ENCODE measurements at places on chromosomes 6 and 20.

- DNase-seq: no peak
Observed at GRCh38 chr6:71509191-71510005, 220.8 kb downstream of the OGFRL1 start.

GRCh38 chr20:47861116-47861515 is 75.8 kb upstream of the SULF2 start:
- no peak for DNase-seq

GRCh38 chr6:143158113-143158581 is 97.5 kb downstream of the AIG1 start:
- DNase-seq: no peak

DNA sequence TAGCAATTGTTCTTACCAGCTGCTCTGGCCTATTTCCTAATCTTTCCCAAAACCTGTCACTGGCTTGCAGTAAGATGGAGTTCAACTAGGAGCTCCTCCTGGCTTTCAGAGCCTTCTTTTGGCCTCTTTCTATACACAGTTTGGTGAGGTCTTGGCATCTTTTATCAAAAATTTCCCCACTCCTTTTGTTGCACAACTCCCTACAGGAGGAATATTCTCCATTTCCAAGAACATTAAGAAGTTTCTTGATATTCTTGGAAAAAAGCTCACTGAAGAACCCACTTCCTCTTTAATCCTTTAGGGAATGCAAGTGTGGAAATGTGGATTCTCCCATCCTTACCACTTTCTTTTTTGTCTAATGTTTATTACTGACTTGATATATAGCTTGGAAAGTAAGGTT is 171.3 kb upstream of the KCNK16 start:
- no peak for DNase-seq

DNA sequence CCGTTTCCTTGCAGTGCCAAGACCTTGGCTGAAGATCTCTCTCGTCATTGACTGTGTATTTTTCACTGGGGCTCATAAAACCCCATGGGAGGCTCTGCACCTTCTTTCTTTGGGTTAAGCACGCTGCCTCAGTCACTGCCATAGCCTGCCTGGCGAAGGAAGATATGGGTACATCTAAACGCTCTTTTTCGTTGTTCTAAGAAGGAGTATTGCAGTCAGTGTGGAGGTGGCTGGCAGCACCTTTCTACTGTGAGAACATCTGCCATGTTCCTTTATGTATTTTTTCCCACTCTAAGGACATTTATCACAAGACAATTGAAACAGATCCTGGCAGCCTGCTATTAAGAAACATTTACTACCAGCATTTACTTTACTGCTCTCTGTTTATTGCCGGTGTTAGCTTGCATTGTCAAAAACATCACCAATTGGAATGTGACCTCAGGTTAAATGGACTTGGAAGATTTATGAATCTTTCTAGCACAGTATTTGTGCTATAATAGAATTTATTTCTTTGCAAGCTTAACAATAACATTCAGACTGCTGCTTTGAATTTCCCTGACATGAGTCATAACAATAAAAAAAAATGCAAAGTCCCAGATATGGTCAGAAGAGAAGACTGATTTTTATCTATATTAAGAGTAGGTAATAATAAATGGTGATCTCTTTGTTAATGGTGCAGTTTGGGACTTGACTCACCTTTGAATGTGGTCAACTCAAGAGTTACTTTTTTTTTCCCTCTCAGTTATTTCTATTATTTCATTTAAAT is 62.2 kb upstream of the CLDN20 start:
- no peak for DNase-seq

- no peak for DNase-seq
Observed at GRCh38 chr6:127996925-127997324, 96.1 kb upstream of the THEMIS start.

GRCh38 chr6:103356531-103356930 is 1503.2 kb downstream of the HACE1 start:
- no peak for DNase-seq

GRCh38 chr6:90982051-90982450 is 395.2 kb upstream of the MAP3K7 start:
- DNase-seq: no peak

GRCh38 chr20:25273046-25273445 is 25.2 kb downstream of the PYGB start:
- no peak for DNase-seq

DNA sequence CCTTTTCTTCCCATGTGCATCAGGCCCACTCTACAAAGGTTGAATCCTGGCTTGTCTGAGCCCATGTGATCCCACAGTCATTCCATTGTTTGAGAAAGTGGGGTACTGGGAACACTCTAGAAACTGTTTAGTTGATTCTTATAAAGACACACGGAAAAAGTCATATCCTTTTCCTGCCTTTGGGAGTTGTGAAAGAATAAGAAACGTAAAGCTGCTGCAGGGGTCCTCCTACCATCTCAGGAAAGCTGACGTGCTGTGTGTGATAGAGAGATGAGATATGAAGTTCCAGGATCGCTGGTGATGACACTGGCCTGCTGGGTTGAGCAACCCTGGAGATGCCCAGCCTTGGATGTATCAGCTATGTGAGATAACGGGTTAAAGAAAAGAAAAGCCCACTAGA is 21.3 kb upstream of the HLA-DRB5 start:
- no peak for DNase-seq

DNA sequence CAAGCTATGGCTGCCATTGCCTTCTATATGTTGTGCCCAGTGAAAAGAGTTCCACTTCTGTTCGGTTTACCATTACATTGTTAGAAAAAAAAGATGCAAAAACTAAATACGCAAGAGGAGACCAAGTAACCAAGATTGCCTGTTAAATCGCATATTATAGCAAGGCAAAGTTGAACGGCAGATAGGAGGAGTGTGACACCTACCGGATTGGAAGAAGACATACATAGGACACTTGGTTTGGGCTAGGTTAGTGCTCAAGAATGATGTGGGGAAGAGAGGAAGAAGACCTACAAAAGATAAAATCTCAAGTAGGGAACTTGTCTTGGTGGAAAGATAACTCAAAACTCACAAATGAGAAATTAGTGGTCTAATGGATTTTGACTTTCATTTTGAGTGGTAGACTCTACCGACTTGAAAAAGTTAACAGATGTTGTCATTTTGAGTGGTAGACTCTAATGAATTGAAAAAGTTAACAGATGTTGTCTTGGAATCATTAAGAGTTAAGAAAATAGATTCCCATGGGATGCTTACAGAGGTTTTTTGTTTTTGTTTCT is 95.5 kb downstream of the F13A1 start:
- DNase-seq: no peak

GRCh38 chr20:36017048-36017951 is 48.9 kb downstream of the CNBD2 start:
- no peak for DNase-seq

- peak; percentile 64 for DNase-seq
Observed at GRCh38 chr6:26021001-26021349, 58.4 kb downstream of the TRIM38 start.

- DNase-seq: no peak
Observed at GRCh38 chr6:119575721-119576120, 226.2 kb upstream of the MAN1A1 start.

DNA sequence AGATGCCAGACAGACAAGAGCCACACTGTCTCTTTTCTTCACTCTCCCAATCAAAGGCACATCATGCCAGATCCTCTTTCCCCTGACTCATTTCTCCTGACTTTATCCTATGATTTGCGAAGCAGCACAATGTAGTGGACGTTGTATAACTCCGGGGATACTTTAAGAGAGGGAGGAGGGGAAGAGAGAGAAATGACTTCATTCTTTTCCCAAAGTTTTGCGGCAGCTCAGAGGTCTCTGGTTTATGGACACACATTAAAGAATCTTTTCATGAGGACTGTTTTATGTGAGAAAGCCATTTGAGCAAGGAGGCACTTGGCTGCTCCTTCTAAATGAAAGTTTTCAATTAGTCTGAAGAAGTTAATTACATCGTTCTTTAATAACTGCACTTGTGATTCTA is 75.1 kb upstream of the MC3R start:
- DNase-seq: no peak

- peak; percentile 8 for DNase-seq
Observed at GRCh38 chr20:41701588-41702348, 83.6 kb upstream of the CHD6 start.

GRCh38 chr6:142384519-142385254 is 82.9 kb downstream of the ADGRG6 start:
- no peak for DNase-seq

DNA sequence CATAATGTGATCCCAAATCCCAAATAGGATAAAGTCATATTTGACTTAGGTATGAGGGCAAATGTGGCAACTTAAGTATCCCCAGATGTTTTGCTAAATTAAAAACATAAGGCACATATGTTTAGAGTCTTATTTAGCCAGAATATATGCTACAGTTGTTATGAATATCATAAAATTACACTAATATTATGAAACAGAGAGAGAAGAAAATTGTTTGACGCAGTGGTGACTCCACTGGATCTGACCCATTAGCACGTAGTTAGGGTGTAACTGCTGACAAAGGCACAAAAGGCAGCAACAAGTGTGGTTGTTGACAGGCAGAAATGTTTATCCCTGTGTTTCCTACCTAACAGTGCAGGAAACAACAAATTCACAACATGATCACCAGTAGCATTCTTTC is 152.4 kb upstream of the THBS2 start:
- DNase-seq: no peak

DNA sequence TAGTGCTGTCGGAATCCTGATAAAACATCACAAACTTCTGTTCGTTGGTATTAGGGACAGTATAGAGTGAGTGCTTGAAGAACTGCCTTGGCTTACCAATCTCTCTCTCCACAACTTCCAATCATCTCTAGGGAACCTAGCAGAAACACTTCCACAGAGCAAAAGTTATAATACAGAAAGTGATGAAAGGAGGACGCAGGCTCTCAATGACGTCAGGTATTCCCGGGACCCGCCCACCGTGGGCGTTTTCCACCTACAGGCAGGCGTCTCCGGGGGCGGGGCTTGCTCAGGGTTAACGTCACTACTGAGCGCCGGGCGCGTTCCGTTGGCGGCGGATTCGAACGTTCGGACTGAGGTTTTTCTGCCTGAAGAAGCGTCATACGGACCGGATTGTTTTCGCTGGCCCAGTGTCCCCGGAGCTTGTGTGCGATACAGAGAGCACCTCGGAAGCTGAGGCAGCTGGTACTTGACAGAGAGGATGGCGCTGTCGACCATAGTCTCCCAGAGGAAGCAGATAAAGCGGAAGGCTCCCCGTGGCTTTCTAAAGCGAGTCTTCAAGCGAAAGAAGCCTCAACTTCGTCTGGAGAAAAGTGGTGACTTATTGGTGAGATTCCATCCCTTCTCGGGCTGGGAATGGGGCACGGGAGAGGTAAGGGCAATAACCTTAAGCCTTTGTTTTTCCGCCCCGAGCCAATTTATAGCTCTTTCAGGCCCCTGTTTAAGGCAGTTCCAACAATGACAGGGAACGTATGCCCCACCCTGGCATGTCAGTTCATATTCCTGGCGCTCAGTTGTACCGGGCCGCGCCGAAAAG is at the start of gene CENPW:
Gene CENPW, plus strand, starts transcription at position 320 of the 814 bp plus-strand sequence. Its CDS starts 159 bp downstream, at position 479.
- peak; percentile 95 for DNase-seq

- DNase-seq: no peak
Observed at GRCh38 chr6:101080597-101080996, 199.5 kb upstream of the ASCC3 start.

GRCh38 chr6:137717074-137718073 is 149.7 kb upstream of the TNFAIP3 start:
- no peak for DNase-seq

DNA sequence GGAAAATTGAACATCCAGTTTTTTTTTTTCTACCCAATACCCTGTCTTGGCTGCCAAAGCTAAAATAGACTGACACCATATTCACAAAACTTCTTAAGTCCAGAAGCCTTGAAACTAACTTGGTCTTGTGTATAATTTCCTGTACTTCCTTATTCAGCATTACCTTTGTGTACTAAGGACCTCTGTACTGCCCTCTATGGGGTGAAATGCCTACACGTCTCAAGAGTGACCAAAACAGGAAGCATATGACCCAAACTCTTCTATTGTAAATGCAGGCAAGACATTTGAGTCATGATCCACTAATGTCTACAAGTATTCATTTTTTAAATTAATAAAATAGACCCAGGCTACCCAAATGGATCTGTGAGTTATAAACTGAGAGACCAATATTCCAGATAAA is 50.4 kb downstream of the HMGCLL1 start:
- DNase-seq: peak; percentile 48

DNA sequence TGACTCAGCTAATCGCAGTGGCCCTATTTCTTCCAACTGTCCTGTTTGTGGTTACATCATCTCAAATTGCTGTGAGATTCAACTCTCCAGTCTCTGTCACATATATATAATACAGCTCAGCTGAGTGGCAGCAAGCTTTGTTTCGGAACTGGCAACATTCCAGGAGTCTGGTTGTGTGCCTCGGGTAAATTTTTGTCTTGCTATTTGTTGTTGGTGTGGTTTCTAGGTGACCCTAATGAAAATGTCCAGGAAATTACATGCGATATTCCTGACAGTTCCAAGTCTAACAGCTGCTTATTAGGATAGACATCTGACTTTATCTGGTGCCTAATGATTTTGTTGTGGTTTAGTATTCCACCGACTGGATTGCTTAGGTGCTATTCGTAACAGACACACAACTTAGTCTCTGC is 581.8 kb downstream of the CD109 start:
- DNase-seq: no peak

DNA sequence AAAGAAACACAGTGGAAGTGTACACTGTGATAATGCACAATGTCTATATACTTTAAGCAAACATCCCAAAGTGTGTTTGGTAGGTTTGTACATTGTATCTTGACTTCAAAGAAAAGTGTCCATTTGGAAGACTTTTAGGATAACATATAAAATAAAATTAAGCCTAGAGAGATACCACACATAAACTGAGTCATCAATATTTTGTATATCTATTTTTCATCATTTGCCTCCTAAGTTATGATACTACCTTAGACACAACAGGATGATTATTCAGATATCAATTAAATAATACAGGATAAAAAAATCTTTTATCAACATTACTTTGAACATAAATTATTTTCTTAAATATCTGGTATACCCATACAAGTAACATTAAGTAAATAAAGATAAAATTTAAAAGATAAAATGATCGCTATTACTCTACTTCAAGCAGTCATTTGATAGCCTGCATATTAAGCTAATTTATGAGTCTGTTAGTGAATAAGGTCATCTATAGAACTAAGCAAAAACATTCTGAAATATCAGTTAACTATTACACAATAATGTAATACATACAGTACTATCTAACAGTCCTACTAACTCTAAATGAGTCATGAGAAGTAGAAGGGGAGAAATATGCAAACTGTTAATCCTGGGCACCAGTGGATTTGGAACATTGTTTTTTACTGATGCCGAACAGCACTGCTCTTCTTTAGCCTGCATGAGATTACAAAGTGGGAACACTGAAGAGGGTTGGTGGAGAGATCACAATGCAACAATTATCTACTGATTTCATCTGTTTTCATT is 158.4 kb upstream of the SIM1 start:
- DNase-seq: no peak

DNA sequence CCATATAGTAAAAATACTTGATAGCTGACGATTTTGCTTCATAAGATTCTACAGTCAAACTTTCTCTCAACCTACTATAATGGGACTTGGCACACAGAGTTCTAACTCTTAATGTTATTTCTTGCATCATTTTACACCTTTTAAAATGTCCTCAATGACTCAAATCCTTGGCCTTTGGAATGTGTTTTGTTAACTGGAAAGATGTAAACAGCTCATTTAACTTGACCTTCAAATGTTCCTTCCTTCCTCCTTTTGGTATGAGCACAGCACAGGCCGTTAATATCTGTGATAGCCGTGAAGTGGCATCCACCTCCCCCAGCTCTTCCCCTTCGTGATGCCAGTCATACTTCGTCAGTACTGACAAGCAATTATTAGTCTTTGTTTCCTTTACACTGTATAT is 972.0 kb upstream of the CITED2 start:
- no peak for DNase-seq
